CD4-positive, alpha-beta T cell treated with Interleukin-12 subunit alpha and Interleukin-12 subunit beta, for 1 hour (primary cell): ENCODE measurements at places on chromosomes 3 and 15.

GRCh38 chr3:131036200-131036816 lies 9.6 kb downstream of the NEK11 start:
- no peak for DNase-seq

DNA sequence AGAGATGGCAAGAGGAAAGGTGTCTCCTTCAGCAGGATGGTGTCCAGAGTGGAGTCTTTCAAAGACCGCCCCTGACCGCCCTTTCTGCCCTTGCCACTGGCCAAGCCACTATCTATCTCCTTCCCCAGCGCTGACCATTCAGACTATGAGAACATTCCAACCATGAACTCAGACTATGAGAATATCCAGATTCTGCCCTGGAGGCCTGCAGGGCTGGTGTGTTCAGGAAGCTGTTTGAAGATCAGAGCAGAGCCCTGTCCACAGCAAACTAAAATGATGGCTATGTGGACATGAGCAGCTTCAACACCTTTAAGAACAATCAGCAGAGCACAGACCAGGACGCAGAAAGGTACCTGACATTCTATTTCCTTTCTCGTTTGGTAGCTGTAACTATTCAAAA lies 57.3 kb upstream of the WNT7A start:
- DNase-seq = no peak

DNA sequence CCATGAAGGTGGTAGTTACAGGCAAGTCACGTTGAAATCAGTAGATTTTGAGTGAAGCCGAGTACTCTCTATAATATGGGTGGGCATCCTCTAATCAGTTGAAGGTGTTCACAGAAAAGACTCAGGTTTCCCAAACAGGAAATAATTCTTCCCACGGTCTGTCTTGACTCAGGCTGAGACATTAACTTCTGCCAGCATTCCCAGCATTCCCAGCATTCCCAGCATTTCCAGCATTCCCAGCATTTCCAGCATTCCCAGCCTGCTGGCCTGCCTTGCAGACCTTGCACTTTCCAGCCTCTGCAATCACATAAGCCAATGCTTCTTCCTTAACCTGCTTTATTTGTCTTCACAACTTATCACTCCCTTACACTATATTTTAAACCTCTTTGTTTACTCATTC lies 542.3 kb upstream of the ROBO2 start:
- DNase-seq = no peak

GRCh38 chr15:51444112-51444511 lies 102.7 kb downstream of the GLDN start:
- DNase-seq = no peak

GRCh38 chr3:40456940-40457823 lies at the start of gene RPL14:
Gene RPL14, plus strand, starts transcription at chr3:40457339. Its CDS starts 133 bp downstream, at chr3:40457472.
- DNase-seq = peak; percentile 95

- DNase-seq = no peak
Measured at GRCh38 chr3:8954938-8955763, 8.1 kb downstream of the RAD18 start.

GRCh38 chr3:31659246-31659645 lies 126.5 kb downstream of the STT3B start:
- DNase-seq = no peak

- DNase-seq = no peak
Measured at GRCh38 chr3:32431481-32431880, 39.8 kb downstream of the CMTM7 start.

GRCh38 chr15:49946681-49947080 lies 172.4 kb downstream of the ATP8B4 start:
- no peak for DNase-seq

DNA sequence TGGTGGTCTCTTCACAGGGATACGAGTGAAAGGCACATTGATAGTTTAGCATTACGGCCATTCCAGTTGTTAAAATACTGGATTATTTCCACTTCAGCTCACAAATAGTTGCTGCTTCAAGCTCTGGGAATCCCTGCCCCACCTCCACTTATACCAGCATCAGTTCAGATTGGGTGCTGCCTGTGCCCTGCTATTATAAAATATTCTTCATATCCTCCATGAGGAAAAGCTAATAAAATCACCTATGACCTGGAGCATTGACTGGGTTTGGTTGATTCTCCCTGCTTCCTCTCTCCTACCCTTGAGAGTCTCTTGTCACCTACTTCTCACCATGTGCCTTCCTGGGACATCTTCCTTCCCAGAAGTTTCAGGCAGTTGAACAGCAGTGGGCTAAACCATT lies 529.0 kb downstream of the MCTP2 start:
- no peak for DNase-seq
